ENCODE measurements at places on chromosomes 6 and 20. TPM values are rescaled to one million over a fixed set of nuclear protein-coding genes. Genes with fewer than 3 reads are reported as not detected.

GRCh38 chr6:154661768-154662167 is 71.4 kb upstream of the SCAF8 start:
- H3K27me3 ChIP-seq: no peaks in the 10 kb centered on the region
- DNase-seq: no peak
- no peak overlapping the region for H3K27ac ChIP-seq

DNA sequence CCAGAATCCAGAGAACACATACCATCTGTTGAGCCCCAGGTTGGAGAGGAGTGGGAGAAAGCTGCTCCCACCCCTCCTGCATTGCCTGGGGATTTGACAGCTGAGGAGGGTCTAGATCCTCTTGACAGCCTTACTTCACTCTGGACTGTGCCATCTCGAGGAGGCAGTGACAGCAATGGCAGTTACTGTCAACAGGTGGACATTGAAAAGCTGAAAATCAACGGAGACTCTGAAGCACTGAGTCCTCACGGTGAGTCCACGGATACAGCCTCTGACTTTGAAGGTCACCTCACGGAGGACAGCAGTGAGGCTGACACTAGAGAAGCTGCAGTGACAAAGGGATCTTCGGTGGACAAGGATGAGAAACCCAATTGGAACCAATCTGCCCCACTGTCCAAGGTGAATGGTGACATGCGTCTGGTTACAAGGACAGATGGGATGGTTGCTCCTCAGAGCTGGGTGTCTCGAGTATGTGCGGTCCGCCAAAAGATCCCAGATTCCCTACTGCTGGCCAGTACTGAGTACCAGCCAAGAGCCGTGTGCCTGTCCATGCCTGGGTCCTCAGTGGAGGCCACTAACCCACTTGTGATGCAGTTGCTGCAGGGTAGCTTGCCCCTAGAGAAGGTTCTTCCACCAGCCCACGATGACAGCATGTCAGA is 77.4 kb downstream of the ASXL1 start:
- no peaks in the 10 kb centered on the region for H3K27me3 ChIP-seq
- peaks cover 87% of the 10 kb centered on the region for H3K36me3 ChIP-seq
- H3K4me3 ChIP-seq: no peak overlapping the region
- no peak for DNase-seq

DNA sequence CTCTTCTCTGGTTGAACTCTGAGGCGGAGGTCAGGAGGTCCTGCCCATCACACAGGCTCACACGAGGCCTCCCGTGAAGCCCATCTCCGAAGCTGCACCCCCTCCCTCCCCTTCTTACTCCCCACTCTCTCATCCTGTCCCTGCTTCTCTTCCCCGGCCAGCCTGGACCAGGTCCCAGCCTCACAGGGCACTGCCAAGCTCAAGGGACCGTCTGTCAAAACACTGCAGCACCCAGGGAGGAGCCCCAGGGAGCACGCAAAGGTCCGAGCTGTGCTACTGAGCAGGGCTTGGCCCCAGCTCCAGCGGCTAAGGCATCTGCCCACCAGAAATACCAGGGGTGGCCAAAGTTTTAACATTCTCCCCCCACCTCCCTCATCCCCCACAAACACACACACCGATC is 70.0 kb downstream of the PSMG4 start:
- H3K36me3 ChIP-seq: no peaks in the 10 kb centered on the region
- peaks cover 16% of the 10 kb centered on the region for H3K4me1 ChIP-seq
- H3K27ac ChIP-seq: no peak overlapping the region
- no peaks in the 10 kb centered on the region for H3K27me3 ChIP-seq

DNA sequence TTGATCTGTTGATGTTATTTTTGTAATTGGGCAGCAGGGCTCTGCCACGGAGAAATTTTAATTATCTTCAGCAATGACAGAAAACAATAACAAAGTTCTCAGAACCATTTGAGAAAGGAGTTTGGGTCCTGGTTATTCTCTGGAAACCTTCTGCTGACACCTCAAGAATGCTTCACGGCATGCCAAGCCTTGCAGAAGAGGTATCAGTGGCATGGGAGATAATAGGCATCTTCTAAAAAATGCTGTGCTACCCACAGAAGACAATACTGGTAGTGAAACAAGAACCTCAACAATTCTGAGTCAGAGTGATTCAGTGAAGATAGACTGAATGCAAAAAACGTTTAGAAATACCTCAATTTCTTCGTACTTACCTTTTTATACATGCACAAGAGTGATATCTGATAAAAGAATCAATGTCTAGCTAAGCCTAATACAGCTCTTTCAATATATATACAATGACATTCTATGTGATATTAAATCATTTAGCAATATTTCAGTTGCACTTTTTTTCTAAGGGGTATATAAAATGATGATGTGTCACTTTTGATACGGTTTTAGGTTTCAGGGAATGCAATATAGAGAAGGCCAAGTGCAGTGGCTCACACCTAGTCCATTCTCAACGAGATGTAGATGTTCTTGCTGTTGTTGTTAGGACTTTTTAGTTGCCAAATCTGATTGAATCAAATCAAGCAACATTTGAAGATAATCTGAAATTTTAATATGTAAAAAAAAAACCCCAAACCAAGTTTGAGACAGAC is 110.4 kb upstream of the COL21A1 start:
- no peaks in the 10 kb centered on the region for H3K36me3 ChIP-seq
- no peak overlapping the region for H3K27ac ChIP-seq
- no peaks in the 10 kb centered on the region for H3K27me3 ChIP-seq
- no peak overlapping the region for H3K4me3 ChIP-seq
- no peak for DNase-seq
- H3K4me1 ChIP-seq: no peaks in the 10 kb centered on the region

GRCh38 chr20:4885877-4886276 is 115.4 kb downstream of the SLC23A2 start:
- H3K4me1 ChIP-seq: no peaks in the 10 kb centered on the region
- H3K36me3 ChIP-seq: peaks cover 58% of the 10 kb centered on the region
- H3K4me3 ChIP-seq: no peak overlapping the region
- no peak overlapping the region for H3K27ac ChIP-seq

- no peak for DNase-seq
- no peaks in the 10 kb centered on the region for H3K27me3 ChIP-seq
- no peaks in the 10 kb centered on the region for H3K4me1 ChIP-seq
- H3K36me3 ChIP-seq: no peaks in the 10 kb centered on the region
- H3K27ac ChIP-seq: no peak overlapping the region
- H3K4me3 ChIP-seq: no peak overlapping the region
These were observed 44.0 kb downstream of the SIM1 start for GRCh38 chr6:100420711-100421110.

DNA sequence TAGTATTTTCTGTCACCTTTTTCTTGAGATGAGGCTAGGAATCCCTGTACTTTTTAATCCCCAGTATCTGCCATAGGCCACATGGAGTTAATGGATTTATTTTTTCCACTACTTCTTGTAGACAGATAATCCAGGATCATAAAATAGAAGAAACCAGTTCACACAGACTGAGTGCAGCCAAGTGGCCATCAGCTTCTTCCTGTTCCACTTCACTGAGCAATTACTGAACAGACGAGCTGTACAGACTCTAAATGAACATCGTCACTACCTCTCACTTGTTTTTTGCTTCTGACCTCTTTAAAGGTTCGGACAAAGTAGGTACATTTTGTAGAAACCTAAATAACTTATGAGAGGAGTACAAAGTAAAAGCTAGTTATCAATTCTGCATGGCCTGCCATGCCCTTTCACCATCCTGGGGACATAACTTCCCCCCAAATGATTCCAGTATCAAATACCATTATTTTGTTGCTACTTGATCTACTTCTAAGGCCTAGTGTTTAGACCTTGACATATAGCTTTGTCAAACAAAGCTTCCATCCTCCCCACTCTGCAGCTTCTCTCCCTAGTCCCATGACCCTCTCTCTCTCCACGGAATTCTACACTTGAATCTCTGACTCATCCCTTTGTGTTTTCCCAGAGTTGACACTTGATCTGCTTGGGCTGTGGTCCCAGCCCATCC is 34.4 kb upstream of the ARHGAP18 start:
- no peak overlapping the region for H3K27ac ChIP-seq
- no peak for DNase-seq
- no peak overlapping the region for H3K4me3 ChIP-seq

TGM2 gene
- total RNA-seq: 562 TPM

OOEP gene
- total RNA-seq: 1.2 TPM

SLC18B1 gene
- total RNA-seq: 8.9 TPM

CST5 gene
- 0.55 TPM for total RNA-seq

SHLD1 gene
- total RNA-seq: 5.8 TPM

Measured in upper lobe of right lung (tissue), 1 donor.